ENCODE measurements at places on chromosomes 13 and 19.

GRCh38 chr13:114067886-114068651 is 64.4 kb downstream of the RASA3 start:
- no peak for DNase-seq

- no peak for DNase-seq
Measured at GRCh38 chr13:20142927-20143480, 17.8 kb downstream of the GJA3 start.

- no peak for DNase-seq
Measured at GRCh38 chr19:58497634-58498170, 14.1 kb downstream of the SLC27A5 start.

GRCh38 chr19:42250666-42251531 is 4.0 kb downstream of the ERF start:
- no peak for DNase-seq
